Fibroblast of skin of left biceps (primary cell): ENCODE measurements at places on chromosomes 3 and 15.

- DNase-seq = no peak
Measured at GRCh38 chr3:18436213-18436612, 11.1 kb upstream of the SATB1 start.

DNA sequence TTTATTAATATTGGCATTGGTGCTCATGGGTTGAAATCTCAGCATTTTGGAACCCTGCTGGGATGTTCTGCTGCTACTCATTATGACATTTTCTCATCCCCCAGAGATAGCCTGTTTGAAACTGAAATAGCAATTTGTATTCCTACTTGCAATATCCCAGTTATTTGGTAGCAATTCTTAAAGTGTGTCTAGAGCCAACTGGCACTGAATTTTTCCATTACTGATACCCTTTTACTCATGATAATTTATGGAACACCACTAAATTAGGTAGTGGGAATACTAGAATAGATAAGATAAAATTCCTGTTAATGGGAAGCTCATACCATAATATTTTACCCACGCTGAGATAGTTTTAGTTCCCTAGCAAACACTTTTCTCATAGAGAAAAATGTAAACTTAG, 309.3 kb downstream of the SV2B start:
- no peak for DNase-seq

DNA sequence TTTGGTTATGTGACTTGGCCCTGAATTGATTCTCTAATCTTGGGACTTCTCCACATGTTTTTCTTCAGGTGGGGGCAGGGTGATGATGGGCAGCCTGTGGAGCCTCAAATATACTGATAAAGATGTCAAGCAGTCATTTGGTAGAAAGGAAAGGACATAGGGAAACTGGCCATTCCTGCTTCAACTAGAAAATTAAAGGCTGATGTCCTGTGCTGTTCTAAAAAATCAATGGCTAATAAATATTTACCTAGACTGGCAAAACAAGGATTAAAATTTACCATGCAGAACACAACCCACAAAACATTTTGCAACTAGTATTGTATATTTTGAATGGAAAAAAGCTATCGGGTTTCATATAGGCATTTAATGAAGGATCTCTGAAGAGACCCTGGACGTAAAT, 133.7 kb downstream of the GADL1 start:
- no peak for DNase-seq

DNA sequence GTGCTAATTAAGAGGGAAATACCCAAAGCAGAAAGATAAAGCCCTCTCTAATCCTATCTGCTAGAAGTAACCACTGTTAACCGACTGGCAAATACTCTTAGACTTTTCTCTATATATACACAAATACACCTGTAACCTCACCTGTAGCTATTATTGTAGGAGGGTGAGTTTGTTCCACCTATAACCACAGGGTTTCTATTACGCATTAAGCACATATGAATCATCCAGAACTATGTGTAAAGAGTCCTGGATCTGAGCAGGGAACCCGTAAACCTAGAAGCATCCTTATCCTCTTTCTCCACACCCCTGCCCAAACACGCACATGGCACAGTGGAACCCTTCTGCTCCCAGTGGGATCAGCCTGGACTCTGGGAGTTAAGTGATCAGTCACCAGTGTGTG, 172.8 kb upstream of the C2CD4B start:
- no peak for DNase-seq

DNA sequence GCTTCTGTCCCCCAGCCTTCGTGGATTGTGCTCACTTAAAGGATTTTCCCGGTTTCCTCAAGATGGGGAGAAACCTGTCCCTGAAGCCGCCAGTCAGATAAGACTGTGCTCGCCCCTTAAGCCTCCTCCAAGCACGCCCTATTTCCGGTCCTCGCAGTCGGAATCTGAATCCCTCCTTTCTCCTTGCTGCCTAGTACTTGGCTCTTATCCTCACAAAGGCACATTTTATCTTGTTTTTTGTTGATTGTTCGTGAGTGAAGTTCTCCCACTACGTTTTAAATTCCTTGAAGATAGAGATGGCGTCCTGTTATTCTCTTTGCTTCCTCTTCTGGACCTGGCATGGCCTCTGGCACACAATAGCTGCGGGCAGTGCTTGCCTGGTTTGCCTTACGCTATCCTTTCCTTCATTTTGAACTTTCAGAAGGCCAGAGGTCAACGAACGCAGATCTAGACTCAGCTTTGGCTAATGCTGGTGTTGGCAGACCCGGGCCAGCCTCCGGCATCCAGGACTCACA, 1.7 kb downstream of the CLDN11 start:
- no peak for DNase-seq

DNA sequence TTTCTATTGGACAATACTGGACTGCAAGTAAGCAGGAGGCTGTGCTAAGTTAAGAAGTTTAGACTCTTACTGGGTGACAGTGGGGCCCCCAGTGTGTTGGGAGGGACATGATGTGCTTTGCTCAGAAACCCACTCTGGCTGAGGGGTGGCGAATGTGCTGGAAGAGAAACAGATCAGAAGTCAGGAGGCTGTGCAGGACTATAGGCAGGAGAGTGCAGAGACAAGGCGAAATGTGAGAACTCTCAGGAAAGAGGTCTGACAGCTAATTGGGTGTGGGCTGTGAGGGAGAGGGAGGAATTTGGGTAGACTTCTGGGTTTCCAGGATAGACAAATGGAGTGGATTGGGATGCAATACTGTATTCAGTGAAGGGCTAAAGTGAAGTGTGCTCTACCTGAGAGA, 12.0 kb downstream of the SLC24A1 start:
- no peak for DNase-seq

- DNase-seq = no peak
Measured at GRCh38 chr3:171026597-171027293, at the start of gene SLC2A2. SLC2A2 (minus strand) TSS chr3:171026720; CDS start chr3:171026670, 50 bp downstream.

GRCh38 chr15:91992945-91993344, 139.4 kb downstream of the SLCO3A1 start:
- no peak for DNase-seq

GRCh38 chr15:98758224-98758623, 109.9 kb downstream of the IGF1R start:
- DNase-seq = no peak

DNA sequence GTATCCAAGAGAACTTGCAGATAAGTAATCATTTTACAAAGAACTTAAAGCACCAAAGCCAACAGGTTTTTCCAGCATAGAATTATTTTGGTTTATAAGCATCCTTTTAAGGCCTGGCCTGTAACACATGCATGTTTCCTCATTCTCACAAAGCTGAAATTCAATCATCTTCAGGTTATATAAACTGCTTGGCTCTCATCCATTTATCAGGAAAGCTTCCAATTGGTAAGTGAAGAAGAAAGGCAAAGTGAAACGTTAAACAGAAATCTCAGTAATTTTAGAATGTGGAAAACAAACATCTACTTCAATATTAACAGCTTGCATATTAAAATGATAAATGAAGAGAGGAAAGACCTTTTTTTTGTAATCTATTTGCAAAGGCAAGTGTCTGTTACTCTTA, 1.6 kb downstream of the SERP1 start:
- no peak for DNase-seq

DNA sequence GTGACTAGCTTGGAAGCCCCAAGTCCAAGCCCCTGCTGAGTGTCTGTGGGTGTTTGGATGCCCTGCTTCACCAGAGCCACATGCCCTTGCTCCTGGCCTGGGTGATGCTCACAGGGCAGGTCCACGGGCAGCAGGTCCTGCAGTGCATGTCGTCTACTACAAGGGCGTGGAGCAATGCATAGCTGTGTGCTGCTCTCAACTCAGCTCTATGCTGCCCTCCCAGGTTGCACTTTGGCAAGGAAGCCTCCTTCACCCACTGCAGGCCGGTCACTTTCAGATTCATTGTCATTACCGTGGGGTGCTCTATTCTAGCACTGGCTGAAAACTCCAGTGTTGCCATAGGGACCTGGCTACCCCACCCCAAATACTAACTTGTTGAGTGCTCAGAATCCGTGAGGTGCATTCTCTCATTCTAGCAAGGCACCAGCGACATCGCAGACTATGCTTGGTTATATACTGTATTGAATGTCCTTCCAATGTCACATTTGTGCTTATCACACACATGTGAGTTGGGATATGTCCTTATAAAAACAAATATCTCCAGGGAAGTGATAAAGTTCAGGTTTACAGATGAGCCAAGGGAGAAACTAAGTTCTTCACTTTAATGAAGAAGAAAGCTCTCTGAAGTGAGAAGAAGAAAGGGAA, 51.8 kb downstream of the GRAMD1C start:
- no peak for DNase-seq

DNA sequence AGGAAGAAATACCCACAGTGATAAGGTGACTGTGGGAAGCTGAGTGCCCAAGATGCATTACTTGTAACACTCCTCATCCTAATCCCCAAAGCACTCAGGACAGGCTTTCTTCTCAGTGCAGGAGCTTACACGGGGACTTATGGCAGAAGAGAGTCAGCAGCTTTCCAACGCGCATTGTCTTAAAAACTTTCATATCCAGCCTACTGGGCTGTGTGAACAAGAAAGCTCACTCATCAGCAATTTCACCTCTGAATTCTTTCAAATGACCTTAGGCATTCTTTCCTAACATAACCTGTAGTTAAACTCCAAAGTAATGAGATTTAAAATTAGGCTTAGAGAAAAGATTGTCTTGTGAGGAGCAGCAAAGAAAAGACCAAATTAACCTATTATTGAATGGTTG, 132.3 kb downstream of the KCNAB1 start:
- no peak for DNase-seq

DNA sequence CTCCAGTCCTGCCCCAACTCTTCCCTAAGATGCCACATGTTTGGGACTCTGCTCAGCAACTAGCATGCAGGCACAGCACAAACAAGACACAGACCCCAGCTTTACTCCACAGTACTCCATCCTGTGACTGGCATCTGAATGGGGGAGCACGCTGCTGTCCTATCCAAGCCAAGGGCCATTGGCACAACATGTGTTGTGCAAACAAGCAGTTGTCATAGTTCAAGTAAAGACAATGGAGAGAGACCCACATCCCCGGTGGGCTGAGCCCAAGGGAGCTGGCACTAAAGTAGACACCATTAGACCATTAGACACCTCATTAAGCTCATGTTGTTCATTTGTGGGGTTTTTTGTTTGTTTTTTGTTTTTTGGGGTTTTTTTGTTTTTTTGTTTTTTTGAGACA, 132.7 kb downstream of the CHSY1 start:
- DNase-seq = no peak

GRCh38 chr3:16399473-16399872, 114.0 kb downstream of the RFTN1 start:
- DNase-seq = no peak

DNA sequence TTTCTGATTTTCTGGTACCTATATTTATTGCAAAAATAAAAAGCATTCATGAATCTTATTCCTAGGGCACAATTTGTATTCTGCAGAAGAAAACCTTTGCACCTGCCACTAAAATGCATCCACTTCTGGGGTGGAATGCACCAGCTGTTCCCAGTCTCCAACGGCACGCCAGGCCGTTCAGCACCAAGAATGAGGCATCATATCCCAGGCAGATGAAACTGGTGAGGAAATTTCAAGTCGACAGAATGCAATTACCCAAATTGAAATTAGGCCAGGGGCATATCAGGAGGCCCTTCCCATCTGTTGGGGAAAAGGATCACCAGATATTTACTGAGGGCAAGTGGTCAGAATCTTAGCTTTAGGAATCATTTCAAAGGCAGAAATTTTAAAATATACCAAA, 13.6 kb upstream of the RBMS3 start:
- no peak for DNase-seq

GRCh38 chr15:29102911-29103823, 166.5 kb downstream of the NSMCE3 start:
- DNase-seq = no peak

DNA sequence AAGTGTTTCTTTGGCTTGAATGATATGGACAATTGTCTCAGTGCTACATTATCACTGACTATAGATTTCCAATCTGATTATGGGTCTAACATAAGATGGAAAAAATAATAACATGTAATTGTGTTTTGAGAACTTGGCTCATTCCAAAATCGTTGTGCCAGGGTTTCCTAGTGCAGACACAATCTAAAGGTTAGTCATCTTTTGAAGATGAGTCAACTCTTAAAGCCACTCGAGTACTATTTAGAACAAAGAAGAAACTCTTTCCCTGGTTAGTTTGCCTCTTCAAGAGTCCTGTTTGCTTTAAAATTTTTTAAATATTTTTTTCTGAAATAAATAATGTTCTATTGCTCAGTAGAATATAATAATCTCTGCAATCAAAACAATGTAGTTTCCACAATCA, 301.0 kb downstream of the CADM2 start:
- DNase-seq = no peak

DNA sequence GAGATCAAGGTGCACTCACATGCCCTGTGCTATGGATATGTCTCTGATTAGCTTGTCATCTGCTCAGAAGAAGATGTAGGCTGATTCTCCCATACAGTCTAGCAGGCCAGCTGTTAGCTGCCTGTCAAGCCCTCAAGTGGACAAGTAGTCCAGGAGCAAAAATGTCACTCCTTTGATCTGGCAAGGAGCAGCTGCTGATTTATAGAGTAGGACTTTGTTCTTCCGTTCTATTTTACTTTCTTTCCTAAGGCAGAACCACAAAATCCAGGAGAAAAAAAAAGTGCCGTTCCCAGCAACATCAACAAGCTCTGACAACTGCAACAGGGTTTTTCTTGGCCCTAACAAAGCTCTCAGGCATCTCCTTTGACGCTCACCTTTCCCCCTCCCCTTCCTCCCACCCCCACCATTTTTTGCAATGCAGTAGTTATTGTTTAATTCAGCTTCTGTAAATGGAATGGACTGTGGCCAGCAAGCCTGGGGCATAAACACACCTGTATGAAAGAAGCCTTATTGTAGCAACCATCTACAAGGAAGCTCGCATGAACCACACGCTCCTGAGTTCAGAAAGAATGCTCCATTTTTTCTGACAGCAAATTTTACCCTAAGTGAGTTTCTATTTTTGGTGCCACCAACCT, 196.3 kb downstream of the MEIS2 start:
- DNase-seq = no peak

DNA sequence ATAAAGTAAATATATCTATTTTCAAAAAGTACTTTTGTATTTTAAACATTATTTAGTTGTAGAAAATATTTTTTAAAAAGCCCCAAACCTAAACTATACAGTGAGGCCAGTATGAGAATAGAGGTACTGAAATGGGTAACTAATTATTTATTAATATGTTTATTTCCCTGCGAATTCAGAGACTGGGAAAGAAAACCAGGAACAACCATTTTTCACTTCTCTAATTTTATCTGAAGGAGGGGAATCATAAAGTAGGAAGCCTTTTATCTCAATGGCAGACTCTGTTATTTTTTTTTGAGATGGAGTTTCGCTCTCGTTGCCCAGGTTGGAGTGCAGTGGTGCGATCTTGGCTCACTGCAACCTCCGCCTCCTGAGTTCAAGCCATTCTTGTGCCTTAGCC, 63.6 kb upstream of the TRAK1 start:
- no peak for DNase-seq

DNA sequence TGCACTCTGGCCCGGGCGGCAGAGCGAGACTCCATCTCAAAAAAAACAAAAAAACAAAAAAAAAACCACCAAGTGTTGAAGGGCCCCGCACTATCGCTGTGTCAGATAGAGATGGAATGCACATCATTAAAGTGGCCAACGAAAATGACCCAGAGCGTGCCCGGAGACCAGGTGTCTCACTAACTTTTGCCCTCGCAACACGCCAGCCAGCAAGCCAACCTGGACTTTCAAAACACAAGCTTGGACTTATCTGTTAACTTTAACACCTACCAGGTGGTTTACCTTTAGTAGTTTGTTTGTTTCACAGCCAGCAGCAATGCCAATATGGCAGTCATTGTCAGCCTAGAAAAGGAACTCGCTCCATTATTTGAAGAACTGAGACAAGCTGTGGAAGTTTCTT, 28.6 kb downstream of the FAM174B start:
- no peak for DNase-seq

GRCh38 chr15:43220991-43221403, at the start of gene EPB42:
EPB42 (minus strand) TSS chr15:43221018; CDS start chr15:43220825, 193 bp downstream.
- no peak for DNase-seq

- no peak for DNase-seq
Measured at GRCh38 chr3:64011685-64012084, 11.6 kb downstream of the PSMD6 start.
